ENCODE measurements at places on chromosomes 2 and 18. TPM values are rescaled to one million over a fixed set of nuclear protein-coding genes. Genes with fewer than 3 reads are reported as not detected.

The GATA6 gene
- 1.4 TPM for total RNA-seq

The NDUFV2 gene
- total RNA-seq: 115 TPM

The ZNF892 gene
- 0.74 TPM for total RNA-seq

The MAP3K19 gene
- total RNA-seq: not detected

The CYTIP gene
- 0.05 TPM for total RNA-seq
